ENCODE measurements at places on chromosomes 6 and 20. TPM values are rescaled to one million over a fixed set of nuclear protein-coding genes. Genes with fewer than 3 reads are reported as not detected.

The F13A1 gene
- total RNA-seq, result not detected

The SLC22A7 gene
- not detected for total RNA-seq

The ATP6V1G2 gene
- total RNA-seq, result 0.98 TPM

The BFSP1 gene
- 5.1 TPM for total RNA-seq

The SMPD2 gene
- 16.5 TPM for total RNA-seq

All from A549 treated with Mapracorat at 1 μM for 4 hours (cell line).